ENCODE measurements at places on chromosomes 6 and 20.

- DNase-seq = no peak
These were observed 8.5 kb upstream of the SIM1 start for GRCh38 chr6:100473182-100473581.

- DNase-seq = no peak
These were observed 252.9 kb upstream of the TAB2 start for GRCh38 chr6:149064660-149065015.

DNA sequence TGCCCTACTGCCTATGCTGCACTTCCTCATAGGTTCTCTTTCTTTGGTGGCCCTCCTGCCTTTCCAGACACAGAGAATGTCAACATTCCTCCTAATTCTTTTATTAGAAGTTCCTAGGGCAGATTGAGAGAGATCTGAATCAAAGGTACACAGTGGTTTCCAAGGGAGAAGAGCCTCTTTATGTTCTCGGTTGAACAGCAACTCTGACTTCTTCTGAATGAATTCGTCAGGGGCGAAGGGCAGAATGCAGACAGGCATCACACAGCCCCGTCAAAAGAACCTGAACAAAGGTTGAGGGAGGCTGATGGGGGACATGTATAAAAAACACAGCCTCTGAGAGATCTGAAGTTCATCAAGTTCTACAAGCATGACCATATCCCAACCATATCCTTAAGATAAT is 68.1 kb upstream of the DTNBP1 start:
- no peak for DNase-seq

- DNase-seq = no peak
These were observed 665 bp downstream of the FASTKD5 start for GRCh38 chr20:3158968-3159431.

GRCh38 chr6:132812756-132813172 is 1.6 kb upstream of the RPS12 start:
- no peak for DNase-seq

- DNase-seq = no peak
These were observed 146.6 kb upstream of the SLC22A16 start for GRCh38 chr6:110622912-110623578.

DNA sequence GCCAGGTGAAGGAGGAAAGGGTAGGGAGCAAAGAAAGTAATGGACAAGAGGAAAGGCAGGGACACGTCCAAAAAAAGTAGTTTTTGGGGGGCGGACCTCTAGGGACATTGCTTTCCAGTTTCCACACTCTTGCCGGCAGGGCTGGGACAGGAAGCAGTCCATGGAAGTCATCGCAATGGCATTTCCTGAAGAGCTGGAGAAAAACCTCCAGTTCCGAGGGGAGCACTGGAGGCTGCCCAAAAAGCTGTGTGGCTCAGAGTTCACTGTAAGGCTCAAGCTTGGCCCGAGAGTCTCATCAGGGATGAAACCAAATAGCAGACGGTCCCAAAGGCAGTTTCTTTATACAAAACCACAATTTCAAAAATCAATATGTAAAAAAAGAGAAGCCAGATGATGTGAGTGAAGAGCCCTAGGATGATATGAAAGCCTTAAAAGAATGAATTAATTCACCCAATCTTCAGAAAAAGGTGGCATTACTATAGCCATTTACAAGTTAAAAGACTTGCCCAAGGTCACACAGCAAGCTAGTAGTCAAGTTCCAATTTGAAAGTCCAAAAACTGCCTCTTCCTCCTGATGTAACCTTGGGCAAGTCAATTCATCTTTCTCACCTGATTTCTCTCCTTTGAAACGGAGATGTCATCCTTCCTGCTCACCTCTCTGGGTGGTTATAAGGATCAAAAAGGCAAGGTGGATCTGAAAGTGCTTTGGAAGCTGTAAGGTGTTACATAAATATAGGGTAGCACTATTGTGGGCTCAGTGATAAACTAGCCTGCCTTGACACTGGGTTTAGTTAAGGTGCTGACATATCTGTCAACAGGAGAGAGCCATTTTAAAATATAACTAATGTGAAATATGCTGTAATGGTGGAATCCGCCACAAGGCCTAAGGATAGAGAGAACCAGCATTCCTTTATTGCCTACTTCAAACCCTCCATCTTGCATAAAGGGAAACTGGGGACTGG is 9.1 kb downstream of the BCL2L1 start:
- DNase-seq = no peak

DNA sequence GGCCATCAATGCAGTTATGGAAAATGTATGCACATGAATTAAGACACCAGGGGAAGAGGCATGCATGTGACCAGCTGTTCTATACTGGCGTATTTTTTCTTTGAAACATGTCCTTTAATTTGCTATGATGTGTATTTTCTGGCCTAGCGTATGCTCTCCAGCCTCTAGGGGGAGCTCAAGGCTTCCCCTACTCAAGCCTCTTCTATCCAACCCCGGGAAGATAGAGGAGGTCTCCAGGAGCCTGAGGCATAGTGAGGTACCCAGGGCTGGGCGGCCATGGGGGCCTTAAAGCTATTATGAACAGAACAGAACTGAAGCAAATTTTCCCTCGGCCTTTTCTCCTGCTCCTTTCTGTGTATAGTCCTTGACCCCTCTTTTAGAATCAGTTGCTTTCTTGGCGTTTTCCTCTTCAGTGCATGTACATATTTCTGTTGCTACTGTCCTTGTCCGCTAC is 528.9 kb downstream of the MAFB start:
- no peak for DNase-seq

- DNase-seq = no peak
These were observed 349.7 kb upstream of the POU3F2 start for GRCh38 chr6:98484696-98485095.

GRCh38 chr6:165737396-165737795 is 74.4 kb upstream of the PDE10A start:
- DNase-seq = no peak
